ENCODE measurements at places on chromosomes 12 and 14. TPM values are rescaled to one million over a fixed set of nuclear protein-coding genes. Genes with fewer than 3 reads are reported as not detected.

Gene CPNE6
- not detected for total RNA-seq

Gene GUCY2C
- not detected for total RNA-seq

Gene KRT83
- total RNA-seq, result 5.7 TPM

Gene MSRB3
- 22.8 TPM for total RNA-seq

Gene PMCH
- total RNA-seq, result not detected

Gene POTEM
- not detected for total RNA-seq

Gene TESPA1
- total RNA-seq, result not detected

Gene SOAT2
- total RNA-seq, result 0.10 TPM

Gene SERPINA12
- not detected for total RNA-seq

Gene SERPINA3
- 12.5 TPM for total RNA-seq

Gene SMIM41
- not detected for total RNA-seq
